ENCODE measurements at places on chromosomes 16 and 17.

DNA sequence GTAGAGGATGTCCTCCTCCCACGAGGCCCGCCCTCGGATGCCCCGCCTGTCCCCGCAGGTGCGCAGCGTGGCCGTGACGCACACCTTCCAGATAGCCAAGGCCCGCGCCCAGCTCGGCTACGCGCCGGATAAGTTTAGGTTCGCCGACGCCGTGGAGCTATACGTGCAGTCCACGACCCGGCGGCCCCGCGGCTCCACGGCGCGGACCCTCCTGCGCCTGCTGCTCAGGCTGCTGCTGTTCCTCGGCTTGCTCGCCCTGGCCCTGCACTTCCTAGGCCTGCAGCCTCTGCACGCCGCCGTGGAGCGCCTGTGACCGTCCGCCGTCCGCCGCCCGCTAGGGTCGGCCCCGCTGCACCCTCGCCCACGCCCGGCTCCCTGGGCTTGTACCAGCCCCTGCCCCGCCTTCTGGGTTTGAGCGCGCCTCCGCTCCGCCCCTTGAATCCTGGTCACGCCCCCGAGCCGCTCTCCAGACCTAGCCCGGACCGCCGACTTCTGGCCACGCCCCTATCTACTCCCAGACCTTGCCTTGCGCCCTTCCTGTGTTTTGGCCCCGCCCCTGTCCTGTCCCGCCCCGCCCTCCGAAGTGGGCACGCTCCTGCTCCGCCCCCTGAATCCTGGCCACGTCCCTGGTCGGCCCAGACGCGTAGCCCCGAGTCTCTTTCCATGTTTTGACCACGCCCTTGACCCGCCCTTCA is 15.8 kb upstream of the EEF2K start:
- no peak for DNase-seq

DNA sequence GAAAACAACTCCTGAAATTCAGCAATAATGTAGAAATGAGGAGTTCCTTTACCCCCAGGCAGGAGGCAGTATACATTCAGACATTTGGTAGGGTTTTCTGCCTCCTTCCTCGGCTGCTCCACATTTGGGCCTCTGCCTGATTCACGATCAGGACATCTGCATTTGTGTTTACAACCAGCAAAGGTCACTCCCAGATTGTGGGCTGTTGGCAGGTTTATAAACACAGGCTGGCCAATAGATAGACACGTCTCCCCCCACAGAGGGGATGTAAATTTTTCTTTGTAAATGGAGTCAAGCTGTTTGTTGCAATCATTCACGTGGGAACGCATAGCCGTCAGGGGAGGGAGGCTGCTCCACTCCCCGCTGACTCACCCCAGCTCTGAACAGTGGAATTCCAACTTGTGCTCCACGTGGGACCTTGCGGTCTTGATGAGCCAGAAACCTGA is 252.1 kb upstream of the N4BP1 start:
- no peak for DNase-seq

- DNase-seq: no peak
Measured at GRCh38 chr17:57778306-57778705, 33.2 kb upstream of the CCDC182 start.

GRCh38 chr17:57085448-57086068 is 512 bp downstream of the AKAP1 start:
- peak; percentile 34 for DNase-seq

- DNase-seq: no peak
Measured at GRCh38 chr16:56115817-56116576, 75.3 kb upstream of the GNAO1 start.

DNA sequence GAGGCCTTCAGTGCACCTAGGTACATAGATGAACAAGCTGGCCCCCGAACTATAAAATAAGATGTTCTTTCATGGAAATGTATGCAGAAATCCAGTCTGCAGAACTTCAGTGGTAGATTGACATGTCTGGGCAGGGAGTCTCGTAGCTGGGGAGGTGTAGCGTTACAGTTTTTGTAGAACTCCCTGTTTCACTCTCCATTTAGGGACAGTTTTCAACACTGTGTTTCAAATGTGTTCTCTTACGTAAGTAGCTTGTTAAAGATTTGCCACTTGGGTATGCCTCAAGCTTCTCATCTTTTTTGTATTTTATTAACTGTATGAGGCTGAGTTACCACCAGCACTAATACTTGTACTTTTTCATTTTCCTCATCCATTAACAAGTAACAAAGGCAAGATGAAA is 46.6 kb downstream of the PLD6 start:
- no peak for DNase-seq

GRCh38 chr17:10295728-10296343 is 77.0 kb downstream of the MYH13 start:
- no peak for DNase-seq

DNA sequence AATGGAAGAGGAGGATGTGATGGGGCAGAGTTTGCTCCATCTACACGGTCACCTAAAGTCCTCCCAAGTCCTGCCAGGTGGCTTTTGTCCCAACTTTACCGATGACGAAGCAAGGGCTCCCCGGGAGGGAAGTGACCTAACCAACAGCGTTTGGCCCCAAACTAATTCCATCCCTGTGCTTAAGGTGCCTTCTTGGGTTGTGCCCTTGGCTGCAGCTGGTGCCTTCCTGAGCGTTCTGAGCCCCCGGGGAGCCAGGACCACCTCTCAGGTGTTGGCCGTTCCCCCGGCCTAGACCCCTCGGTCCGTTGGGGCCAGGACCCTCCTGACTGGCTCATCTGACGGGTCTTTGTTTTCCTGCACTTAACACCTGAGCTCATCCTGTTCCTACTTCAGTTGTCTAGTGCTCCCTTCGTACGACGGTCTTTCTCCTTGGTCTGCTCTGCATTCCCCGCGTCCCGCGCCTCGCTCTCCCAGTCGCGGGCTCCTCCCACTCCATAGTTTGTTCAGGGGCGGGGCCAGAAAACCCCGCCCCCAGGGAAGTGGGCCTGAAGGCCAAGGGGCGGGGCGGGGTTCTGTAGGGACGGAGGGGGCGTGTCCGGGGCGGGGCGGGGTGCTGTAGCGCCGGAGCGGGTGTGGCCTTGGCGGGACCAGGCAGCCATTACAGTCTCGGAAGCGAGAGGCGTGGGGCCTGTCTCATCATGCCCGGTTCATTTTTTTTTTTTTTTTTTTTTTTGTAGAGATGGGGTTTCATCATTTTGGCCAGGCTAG is 822 bp upstream of the ZSCAN10 start:
- DNase-seq: peak; percentile 56

GRCh38 chr16:1026057-1026783 is 44.6 kb downstream of the SOX8 start:
- peak; percentile 85 for DNase-seq

DNA sequence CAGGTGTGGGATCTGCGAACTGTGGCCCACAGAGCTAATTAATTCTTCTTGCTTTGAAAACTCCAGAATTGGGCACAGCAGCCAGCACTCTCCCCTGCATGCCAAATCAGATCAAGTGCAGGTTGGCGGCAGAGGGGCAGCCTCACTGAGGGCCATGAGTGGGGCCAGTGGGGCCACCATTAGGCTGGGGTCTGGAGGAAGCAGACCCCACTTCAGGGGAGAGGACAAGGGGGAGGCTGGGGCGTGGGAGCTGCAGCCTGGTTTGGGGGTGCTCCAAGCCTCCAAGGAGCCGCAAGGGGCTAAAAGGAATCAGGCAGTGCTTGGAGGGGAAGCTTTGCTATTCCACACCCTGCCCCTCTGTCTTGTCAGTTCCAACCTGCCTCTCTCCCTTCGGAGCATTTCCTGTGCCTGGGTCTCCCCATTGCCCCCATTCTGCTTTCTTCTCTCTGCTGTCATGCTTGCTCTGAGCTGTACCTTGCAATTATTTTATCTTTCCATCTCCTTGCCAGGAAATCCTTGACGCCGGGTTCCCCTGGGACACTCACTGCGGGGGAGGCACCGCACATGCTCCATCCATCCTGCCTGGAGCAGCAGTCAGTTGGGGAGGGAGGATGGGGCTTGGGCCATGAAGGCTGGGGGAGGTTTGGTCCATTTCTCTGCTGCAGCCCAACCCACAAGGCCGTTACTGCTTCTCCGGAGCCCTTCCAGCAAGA is 3.3 kb upstream of the ABCC3 start:
- no peak for DNase-seq

DNA sequence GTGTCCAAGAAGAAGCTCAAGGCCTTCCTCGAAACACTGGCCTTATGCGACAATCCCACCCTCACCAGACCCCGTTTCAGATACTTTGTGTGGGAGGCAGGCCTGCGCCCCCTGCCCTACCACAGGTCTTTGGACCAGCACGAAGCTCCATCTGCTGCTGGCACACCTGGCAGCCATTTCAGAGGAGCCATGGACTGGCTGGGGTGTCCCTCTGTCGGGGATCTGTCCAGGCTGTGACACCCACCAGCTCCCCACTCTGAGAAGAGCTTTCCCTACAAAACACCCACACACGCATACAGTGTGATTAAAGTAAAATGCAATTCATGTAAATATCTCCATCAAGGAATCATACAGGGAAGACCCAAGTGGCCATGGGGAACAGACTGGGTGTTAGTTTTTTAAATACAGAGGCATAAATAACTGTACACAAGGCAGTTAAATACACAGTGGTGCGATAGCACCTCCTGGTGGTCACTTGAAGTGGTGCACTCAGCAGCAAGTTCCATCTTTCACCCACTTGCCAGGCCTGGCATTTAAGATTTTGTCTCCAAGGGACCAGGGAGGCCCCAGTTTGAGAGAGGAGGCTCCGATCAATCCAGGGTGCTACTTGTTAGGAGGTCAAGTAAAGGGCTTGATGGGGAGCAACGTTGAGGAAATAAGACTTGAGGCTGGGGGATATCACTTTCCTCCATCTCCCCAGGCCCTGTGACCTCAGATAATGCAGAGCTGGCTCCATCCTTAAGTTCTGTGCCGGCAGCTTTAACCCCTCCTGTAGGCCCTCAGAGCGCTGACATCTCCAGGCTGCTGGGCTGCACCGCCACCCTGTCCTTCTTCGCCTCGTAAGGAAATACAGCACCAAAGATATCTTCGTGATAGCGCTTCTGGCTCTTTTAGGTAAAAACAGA is 43.6 kb downstream of the NOS2 start:
- peak; percentile 42 for DNase-seq

- no peak for DNase-seq
Measured at GRCh38 chr17:39628655-39629493, 2.1 kb downstream of the PPP1R1B start.

DNA sequence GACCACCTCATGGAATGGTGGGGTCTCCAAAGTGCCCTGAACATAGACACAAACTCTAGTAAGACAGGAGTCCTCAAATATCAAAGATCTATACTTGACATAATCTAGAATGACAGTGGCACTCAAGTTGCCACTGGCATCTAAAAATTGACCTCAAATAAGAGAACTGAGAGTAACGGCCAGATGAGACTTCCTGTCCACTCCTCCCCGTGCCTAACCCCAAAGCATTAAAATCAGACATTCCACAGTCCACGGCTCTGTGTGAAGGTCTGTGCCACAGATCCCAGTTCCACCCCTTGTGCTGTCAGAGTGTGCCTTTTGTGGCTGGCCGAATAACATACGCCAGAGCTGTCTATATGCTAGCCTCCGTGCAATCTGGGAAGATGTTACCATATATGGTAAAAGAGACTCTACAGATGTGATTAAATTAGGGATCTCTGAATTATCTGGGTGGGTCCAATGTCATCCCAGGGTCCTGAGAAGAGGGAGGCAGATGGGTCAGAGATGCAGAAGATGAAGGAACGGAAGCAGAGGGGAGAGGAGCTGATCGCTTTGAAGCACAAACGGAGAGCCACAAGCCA is 21.0 kb upstream of the EVPL start:
- no peak for DNase-seq

DNA sequence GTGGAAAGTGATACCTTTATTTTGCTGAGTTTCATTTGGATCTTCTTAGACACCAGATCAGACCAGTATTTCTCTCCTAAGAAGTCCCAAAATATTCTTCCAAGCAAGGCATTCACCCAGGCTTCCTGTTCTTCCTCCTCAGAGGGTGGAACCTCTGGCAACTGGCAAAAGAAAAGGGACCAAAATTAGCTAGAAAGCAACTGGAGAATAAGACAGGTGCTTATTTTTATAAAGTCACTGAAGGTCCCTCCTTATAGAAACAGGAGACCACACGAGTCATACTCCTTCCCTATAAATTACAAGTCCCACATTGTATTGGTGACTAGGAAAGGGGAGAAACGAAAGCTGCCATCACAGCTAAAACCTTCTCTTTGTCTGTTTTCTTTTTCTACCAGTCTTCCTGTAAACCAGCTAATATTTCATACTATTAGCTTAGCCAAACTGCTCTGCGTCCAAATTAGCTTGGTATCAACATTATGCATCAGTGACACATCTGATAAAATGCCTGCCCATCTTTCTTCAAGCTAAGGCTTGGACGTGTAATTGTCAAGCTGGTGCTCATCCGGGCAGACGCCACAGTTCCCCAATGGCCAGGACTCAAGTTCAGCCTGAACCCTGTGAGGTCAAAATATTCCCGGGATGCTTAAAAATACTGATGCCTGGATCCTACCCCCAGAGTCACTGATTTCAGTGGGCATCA is 47.5 kb upstream of the ERN1 start:
- DNase-seq: no peak

GRCh38 chr16:85571563-85571812 is 41.6 kb upstream of the GSE1 start:
- no peak for DNase-seq

GRCh38 chr16:61836804-61837393 is 199.3 kb downstream of the CDH8 start:
- no peak for DNase-seq

GRCh38 chr16:48611329-48612137 is 1.6 kb upstream of the N4BP1 start:
- DNase-seq: no peak

DNA sequence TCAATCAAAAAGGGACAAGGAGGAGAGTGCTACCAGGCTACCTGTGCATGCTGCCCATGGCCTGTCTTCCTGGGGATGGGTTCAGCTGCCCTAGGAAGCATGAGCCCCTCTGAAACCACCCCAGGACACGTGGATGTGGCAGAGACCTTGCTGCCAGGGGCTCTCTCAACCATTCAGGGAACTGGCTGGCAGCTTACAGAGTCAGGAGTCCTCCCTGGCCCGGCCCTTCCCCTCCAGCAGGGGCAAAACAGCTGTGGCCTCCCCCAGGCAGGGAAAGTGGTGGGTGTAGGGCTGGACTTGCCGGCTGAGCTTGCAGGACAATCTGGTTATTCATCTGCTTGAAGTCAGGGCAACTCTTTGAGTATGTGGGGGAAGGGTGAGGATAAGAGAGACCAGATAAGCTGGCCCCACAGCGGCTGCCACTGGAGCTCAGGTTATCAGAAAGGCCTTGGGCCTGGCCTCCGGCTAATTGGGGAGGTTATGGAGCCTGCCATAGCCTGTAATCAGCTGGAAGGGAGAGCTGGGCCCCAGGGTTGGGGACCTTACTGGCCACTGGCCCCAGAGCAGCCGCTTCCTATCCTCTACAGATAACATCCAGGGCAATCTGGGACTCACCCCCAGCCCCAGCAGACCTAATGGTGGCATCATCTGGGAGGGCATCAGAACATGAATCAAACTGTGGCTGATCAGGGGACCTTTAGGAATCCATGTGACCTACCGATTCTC is 5.6 kb upstream of the TBX2 start:
- DNase-seq: no peak

Measured in dorsolateral prefrontal cortex (tissue), 122 donors.